ENCODE measurements at places on chromosomes 13 and 19.

DNA sequence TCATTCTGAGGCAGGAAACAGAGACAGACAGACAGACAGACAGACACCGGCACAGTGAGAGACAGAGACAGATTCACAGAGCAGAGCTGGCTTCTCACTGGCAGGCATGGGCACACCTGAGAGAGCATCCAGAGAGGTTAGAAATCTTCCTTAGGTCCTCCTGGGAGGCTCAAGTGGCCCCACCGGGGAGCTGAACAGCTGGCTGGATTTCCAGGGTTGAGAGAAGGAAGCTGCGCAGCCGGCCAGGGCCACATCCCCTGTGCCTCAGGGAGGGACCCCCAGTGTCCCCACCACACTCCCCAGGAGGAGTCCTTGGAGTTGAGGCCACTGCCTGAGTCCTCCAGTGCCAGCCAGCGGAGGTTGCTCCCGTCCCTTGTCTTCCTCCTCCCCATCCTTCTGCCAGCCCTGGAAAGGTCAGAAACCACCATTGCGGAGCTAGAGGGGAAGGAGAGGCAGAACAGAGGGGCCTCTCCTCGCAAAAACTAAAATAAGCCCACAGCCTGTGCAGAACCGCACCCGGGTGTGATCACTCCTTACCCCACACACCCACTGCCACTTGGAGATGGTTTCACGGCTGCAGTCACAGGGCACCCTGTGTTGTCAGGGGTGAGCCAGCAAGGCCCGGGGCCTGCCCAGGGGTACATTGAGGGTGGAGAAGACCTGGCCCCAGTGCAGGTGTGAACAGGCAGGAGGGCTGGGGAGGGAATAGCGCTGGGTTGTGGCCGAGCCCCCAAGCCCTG is 4.2 kb downstream of the FFAR3 start:
- no peak for DNase-seq

DNA sequence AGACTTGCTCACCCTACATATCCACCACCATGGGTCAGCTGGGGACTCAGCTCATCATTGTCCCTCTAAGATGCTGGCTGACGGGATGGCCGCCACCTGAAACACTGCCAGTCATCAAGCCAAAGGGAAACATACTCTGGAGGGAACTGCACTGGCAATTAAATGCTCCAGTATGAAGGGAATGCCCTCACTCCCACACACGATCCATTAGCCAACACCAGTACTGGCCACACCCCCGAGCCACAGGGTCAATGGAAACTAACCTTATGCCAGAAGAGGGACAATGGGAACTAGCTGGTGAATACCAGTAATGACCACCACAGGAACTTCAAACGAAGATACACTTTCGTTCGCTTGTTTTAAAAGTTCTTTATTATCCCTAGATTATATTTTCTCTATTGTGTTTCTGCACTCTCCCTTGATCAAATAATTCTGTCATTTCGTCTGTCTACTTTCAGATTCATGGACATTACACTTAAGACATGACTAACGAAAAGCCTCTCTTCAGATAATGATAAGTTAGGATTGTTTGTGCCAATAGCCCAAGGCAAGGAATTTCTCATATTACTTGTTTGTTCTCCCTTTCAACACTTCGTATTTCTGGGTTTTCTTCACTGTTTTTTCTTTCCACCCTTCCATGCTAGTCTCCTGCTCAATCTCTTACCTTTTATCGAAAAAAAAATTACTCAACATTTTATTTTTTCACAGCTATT is 1.7 kb upstream of the ZNF507 start:
- DNase-seq: no peak

DNA sequence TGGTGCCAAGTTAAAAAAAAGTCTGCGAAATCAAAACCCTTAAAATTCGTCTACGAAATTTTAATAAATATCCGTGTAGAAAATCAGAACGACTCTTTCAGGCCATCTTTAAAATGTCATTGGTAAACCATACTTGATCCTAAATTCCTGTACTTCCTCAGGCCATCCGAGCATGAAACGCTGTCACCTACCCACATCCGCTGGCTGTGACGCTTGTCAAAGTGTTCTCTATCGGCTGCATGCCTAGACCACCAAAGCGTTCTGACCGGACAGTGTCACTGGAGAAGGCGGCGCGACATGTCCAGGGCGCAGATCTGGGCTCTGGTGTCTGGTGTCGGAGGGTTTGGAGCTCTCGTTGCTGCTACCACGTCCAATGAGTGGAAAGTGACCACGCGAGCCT is 119.0 kb upstream of the CLDN10 start:
- no peak for DNase-seq

DNA sequence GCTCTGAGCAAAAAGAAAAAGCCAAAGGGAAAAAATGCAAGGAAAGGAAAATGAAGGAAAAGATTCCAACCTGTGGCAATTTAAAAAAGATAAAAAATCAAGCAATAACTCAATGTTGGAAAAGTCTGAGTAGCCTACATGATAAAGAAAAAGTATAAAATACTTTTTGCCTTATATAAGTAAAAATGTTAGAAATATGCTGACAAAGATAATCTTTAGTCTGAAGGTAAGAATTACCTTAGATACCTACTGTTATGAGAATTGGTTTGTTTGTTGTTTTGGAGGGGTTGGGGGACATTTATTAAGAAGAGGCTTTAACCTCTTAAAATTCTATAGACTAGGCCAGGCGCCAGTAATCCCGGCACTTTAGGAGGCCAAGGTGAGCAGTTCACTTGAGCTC is 29.7 kb upstream of the CPB2 start:
- DNase-seq: no peak

DNA sequence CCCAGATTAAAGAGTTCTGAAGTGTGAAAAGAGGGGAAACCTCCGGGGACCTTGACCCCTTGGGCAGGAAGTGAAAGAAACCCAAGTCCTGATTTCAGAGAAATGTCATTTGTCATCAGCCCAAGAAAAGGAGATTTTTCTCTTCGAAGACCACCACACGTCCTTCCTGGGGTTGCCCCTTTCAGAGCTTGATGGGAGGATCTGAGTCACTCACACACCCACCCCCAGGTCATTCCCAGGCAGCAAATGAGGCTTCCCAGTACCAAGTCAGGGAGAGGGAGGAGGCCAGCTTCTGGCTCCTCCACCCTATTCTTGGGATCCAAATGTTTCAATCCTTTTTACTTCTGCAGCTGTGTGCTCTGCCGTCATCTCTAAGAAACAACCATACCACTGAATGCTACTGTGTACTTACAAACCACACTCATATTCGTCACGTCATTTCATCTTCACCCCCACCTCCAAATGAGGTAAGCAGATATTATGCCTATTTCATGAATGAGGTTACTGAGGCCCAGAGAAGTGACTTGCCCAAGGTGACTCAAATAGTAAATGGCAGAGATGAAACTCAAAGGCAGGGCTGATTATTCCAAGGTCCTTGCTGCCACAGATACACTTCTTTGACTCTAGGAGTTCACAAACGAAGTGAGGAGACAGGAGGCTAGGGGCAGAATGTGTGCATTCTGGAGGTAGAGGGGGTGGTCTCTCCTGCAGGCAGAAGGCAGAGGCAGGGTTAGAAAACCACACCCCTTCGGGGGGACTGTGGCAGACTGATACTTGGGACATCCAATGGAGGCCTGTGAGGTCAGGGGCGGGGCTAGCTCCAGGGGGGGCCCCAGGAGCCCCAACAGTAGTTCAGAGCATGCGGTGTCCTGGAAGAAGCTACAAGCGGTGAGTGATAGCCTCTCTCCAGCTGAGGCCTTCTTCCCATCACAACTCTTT is 5.0 kb upstream of the KMT2B start:
- peak; percentile 47 for DNase-seq

GRCh38 chr13:49585220-49586157 is at the start of gene RCBTB1:
TSS of gene RCBTB1 (minus strand) at chr13:49585558. CDS start at chr13:49567279, 18,279 bp downstream.
- peak; percentile 45 for DNase-seq

GRCh38 chr13:98253526-98253925 is 76.5 kb upstream of the RNF113B start:
- no peak for DNase-seq

- DNase-seq: no peak
Observed at GRCh38 chr19:10412257-10412977, 7.9 kb upstream of the PDE4A start.

GRCh38 chr13:27810461-27810860 is 18.2 kb downstream of the GSX1 start:
- no peak for DNase-seq

DNA sequence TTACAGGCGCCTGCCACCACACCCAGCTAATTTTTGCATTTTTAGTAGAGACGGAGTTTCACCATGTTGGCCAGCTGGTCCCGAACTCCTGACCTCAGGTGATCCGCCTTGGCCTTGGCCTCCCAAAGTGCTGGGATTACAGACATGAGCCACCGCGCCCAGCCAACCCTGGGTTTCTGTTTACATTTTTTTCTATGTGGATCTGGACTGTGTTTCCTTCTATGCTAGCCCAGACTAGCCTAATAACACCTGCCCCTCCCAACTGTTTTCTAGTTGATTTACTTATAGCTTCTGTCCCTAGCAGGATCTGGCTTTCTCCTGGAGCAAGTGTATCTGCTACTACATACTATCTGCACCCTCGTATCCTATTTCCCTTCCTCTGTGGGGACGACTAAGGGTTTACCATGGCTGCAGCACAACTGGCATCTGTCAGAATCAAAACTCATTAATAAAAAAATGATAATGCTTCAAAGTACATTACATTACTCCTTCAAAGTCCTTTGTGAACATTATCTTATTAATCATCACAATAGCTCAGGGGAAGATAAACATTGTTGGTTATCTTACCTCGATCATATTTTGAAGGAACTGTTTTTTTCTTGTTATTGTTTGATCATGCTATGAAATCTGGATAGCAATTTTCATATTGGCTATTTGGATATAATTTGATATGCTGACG is 228.3 kb downstream of the KLF5 start:
- DNase-seq: no peak

GRCh38 chr19:40139533-40140287 is 49.0 kb upstream of the ZNF780A start:
- no peak for DNase-seq

DNA sequence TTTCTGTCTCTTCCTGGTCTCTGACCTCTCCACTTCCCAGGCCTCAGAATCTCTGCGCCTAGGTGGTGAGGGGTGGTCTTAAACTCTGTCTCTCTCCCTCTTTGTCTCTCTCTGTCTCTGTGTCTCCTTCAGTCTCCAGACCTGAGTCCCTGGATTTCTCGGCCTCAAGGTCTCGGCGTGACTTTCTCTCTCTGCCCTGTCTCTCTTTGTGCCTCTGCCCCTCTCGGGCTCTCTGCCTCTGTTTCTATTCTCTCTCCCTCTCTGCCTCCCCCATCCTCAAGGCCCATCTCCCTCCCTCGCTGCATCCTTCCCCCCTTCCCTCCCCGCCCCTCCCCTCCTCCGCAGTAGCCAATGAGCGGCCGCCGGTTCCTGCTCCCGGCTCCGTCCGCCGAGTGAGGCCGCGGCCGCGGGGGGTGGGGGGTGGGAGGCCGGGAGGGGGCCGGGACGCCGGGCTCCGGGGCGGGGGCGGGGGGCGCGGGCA is at the start of gene CACNG7:
CACNG7 (plus strand) TSS at position 344 of the 481 bp plus-strand sequence. CDS start 3,554 bp downstream, outside the sequence.
- DNase-seq: no peak

DNA sequence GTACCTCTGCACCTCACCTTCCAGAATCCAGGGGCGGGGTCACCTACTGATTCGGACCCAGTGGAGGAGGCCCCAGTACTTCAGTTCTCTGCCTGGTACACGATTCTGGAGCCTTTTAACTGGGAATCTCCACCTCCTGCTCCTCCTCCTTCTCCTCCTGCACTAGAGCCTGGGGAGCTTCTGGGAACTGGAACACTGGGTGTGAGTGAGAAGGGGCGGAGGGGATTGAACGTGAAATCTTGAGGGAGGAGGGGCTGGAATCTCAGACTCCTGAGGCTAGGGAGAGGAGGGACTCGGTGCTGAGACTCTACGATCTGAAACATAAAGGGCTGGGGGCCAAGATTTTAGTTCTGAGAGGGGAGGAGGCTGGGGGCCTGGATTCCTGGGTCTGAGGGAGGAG is at the start of gene KLK8:
KLK8 (minus strand) TSS at position 90 of the 400 bp plus-strand sequence. CDS start 437 bp downstream, outside the sequence.
- DNase-seq: no peak

DNA sequence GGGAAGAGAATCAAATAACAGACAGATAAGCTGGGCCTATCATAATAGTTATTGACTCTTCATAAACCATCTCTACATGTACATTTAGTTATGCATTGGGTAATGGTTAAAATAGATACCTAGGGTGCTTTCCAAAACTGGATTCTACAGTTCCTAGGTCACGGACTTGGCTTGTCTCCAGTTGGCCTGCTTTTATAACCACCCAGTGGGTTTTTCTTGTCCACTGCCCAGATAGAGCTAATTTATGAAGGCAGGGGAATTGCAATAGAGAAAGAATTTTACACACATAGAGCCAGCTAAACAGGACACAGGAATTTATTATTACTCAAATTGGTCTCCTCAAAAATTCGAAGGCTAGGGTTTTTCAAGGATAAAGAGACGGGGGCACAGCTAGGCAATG is 97.3 kb downstream of the FAM216B start:
- DNase-seq: no peak

- no peak for DNase-seq
Observed at GRCh38 chr19:1852581-1853128, 4.4 kb upstream of the REXO1 start.

GRCh38 chr13:44004878-44005277 is 125.2 kb downstream of the LACC1 start:
- DNase-seq: no peak

DNA sequence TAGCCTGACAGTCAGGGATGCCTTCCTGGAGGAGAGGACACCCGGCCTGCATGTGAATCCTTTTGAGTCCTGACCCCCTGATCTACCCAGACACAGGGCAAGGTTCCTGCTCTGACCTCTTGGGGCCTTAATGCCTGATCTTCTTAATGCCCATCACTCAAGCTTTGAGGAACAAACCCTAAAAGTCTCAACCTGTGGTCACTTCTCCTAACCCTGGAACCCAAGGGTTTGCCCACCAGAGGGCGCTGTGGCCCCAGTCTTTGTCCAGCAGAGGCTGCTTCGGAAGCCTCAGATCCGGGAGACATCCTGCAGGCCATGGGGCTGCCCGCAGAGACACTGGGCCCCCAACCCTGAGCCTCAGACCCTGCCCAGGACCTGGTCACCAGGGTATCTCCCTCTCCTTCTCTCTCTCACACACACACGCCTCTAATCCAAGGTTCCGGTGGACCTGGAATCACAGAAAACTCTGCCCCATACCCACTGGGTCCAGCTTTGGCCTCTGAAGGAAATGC is 9.8 kb upstream of the DPF1 start:
- DNase-seq: peak; percentile 71

- no peak for DNase-seq
Observed at GRCh38 chr19:39810424-39810823, 23.5 kb downstream of the DYRK1B start.

DNA sequence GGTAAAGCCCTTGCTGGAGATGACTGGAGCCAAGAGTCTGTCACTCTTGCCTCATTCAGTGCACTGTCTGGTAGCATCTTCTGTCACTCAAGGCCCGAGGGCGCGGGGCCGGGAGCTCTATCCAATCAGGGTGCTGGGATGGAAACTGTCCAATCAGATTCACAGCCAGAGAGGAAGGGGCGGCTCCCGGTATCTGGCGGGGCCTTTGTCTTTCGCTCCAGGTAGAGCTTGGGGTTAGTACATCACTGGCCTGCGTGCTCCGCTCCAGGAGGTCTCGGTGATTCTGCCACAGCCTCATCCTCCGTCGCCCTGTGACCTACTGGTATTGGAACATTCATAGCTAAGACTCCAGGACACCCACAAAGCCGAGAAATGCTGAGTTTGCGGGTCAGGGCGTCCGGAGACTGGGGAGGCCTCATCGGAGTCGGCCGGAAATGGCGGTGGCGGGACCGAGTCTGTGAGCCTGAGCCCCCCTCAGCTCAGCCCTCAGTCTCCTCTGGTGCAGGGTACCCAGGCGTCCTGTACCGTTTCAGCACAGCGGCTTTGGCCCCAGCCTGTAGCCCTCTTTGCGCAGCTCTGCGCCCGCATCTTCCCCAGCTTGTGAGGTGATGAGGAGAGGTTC is 20.6 kb upstream of the ZNF430 start:
- peak; percentile 60 for DNase-seq
